NCI-H524 treated with DMSO at 0.1 percent for 48 hours (cell line): ENCODE measurements at places on chromosomes 6 and 20.

DNA sequence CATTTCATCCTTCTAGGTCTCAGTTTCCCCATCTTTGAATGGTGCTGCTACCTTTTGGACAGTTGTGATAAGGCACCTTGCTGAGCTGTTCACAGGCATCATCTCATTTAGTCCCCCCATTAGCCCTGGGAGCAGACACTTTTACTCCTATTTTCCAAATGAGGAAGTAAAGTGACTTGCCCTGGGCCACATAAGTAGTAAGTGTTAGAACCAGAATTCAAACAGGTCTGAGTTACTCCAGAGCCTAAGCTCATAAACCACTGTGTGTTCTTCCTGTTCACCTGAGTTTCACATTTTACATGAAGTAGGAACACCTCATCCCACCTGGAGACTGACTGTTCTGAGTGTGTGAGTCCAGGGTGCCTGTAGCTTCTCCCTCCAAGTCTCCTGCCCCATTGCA, 43.5 kb upstream of the EPB41L1 start:
- DNase-seq, result no peak

GRCh38 chr6:158158123-158158522, 9.9 kb downstream of the SERAC1 start:
- DNase-seq, result no peak

GRCh38 chr6:53608396-53608795, 57.2 kb downstream of the KLHL31 start:
- DNase-seq, result no peak

DNA sequence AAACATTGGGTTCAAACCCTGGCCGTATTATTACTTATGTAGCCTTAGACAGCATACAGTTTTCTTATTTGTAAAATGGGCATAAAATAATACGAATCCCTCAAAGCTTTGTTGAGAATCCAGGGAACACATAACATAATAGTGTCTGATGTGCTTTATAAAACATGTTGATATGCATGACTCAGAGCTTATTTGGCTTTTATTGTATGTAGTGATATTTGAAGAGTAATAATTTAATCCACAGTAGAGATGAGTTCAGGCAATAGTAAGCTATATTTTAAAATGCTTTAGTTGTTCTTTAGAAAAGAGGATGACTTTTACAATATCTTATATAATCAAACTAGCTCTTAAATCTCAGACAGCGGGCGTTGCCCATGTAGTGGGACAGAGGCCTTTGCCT, 176.4 kb downstream of the SIM1 start:
- DNase-seq, result no peak

GRCh38 chr20:32553618-32554017, 31.5 kb downstream of the NOL4L start:
- no peak for DNase-seq

DNA sequence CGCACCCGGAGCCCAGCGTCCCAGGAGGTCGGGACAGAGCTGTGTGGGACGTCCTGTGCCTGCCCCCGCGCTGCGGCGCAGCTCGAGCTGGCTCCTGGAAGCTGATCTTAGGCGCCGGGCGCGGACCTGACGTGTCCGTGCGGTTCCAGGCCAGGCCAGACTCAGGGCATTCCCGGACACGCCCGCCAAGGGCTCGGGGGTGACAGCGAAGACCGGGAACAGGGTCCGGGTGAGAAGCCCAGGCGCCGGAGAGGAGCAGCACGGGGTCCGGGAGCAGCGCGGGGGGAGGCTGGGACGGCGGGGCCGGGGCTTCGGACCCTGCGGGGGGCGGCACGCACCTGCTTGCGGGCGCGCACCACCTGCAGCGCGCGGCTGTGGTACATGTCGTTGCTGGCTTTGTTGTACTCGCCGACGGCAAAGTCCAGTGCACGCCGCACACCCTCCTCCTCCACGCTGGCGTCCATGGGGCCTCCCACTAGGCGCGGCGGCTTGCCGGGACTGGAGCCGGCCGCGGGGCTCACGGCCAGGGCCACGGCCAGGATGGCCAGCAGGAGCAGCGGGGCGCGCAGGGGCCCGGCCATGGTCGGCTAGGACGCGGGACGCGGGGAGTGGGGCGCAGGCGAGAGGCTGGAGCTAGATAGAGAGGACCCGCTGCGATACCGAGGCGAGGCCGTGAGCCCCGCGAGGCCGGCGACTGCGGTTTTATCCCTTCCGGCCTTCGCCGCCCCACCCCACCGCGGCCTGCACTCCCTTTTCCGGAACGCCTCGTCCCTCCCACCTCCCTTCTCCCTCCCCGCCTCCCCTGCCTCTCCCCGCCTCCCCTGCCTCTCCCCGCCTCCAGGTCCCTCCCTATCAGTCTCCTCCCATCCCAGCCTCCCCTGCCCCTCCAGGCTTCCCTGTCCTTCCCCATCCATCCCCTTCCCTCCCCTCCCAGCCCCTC, at the start of gene CST3:
TSS of gene CST3 (minus strand) at position 674 of the 940 bp plus-strand sequence. CDS start at position 581, 93 bp downstream.
- peak; percentile 25 for DNase-seq

DNA sequence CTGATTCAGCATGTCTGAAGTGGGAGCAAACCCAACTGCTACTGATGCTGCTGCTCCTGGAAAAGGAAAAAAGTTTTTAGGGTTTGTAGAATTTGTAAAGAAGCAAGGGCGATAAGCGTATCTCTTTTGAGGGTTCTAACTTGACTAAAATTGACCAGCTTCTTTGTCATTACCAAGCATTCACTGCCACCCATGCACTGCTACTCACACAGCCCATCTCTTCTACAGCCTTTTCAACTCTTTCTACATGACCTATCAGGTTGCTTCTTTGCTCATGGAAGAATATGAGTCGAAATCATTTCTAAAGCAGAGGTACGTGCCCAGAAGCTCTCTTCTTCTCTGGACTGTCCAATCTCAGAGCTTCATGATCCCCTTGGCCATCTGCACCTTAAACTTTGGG, 570.9 kb downstream of the EPHA7 start:
- no peak for DNase-seq

DNA sequence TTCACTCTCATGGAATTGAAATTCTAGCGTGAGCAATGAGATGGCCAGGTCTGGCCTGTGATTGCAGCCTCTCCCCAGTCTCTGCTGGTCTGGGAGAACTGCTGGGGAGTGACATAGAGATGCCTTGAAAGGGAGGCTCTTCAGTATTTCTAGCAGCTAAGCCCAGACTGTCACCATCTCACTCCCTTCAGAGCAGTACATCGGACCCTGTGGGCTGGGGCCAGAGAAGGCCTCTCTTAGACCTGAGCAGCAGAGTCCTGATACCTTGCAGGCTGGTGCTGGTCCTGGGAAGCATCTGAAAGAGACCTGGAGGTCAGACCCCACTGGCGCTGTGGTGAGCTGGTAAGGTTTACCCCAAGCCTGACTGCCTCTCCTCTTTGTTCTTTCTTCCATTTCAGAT, 87.4 kb downstream of the TCP11 start:
- DNase-seq, result no peak

DNA sequence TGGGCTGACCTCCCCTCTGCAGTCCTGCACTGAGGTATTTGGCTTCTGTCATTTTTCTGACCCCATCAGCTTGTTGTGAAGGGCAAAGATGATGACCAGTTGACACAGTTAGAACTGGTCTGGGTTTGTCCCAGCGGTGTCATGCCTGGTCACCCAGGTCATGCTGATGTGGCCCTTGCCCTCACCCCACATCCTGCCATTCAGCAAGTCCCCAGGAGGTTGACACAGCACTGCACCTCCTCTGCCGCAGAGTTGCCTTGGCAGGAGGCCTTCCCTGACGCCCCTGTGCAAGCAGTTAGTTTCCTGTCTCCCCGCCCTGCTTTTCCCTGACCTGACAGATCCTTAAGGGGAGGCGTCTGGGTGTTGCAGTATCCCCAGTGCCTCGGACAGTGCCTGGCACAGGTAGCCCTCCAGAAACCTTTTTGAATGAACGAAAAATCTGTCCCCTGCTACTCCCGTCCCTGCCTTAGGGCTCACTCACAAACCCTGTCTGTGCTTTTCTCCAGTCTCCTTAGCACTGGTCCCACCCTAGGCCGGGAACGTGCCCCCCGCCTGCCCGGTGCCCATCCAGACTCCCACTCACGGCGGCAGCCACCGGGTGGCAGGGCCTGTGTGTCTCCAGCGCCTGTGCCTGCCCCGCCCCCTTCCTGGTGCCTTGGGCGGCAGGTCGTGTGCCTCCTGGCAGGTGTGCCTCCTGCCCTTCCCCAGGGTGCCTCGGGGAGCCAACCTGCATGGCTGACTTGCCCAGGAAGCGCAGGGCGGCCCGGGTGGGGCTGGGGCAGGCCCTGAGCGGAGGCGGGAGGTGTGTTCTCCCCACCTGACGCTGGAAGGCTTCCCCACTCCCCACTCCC, 146.3 kb upstream of the RNF24 start:
- DNase-seq, result no peak

- no peak for DNase-seq
Measured at GRCh38 chr6:156058356-156058755, 602.7 kb upstream of the NOX3 start.

DNA sequence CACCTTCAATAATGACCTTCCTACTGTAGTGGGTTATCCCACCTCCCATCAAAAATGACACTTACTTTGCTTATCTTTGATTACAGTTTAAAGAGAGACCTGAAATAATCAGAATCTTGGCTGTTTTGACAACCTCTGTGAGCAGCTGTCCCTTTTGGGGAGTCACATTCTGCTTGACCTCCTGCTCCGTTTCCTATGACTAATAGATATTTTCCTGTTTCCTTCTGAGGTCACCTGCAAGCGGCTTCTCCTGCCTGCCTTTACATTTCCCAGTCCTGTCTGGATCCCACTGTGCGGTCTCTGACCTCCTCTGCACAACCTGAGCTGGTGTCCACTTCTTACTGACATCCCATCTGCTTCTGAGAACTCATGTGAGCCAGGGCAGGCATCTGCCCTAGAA, 54.2 kb downstream of the TRAM2 start:
- DNase-seq, result no peak

GRCh38 chr6:47456536-47456975, 21.0 kb upstream of the CD2AP start:
- no peak for DNase-seq

DNA sequence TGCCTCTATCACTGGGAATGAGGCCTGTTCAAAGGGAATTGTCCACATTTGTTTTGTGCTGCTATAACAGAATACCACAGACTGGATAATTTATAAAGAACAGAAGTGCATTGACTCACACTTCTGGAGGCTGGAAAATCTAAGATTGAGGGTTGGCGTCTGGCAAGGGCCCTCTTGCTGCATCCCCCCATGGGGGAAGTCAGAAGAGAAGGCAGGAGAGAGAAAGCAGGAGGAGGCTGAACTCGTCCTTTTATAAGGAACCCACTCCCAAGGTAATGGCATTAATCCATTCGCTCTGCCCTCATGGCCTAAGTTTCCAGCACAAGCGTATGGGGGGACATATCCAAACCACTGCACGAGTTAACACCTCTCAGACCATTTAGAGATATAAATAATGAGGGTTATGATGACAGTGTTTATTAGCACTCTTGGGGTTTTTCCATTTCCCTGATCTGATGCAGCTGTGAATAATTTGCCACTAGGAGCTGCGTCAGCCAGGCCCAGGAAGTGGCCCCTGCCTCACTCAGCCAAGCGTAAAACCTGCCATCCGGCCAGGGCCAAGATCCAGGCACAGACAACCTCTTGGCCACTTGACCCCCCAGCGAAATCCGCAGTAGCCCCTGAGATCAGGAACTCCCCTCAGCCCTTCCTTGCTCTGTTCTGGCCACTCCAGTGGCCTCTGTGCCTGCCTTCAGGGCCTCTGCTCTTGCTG, 14.2 kb upstream of the SLCO4A1 start:
- no peak for DNase-seq

DNA sequence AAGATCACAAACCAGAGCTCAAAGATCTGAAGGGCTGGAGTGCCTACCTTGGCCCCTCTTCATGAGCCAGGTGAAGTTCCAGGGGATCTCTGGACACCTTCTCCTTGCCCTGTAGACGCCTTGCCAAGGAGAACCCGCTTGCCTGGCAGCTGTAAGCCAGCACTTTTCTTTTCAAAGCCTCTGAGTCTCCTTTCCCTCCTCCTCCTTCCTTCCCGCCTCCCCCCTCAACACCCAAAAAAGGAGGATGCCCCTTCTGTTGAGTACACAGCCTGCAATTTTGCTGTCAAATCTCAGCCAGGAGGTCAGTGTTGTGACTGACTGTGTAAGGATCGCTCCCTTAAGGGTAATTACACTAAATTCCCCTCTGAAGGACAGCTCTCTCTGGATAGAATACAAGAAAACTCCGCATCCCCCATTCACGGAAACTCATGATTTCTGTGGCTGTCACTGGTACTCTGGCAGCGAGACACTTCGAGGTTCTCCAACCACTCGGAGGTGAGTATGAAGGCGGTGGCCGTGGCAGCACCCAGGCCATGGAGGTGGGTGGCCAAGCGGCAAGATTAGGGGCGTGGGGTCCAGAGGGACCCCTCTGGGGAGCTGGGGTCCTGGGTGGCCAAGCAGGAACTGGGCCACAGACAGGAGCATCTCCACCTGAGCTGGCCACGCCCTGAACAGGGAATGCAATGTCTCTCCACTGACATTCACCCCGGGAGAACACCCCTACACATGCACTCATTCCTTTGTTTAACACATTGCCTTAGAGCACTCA, 23.2 kb upstream of the FOXP4 start:
- no peak for DNase-seq

DNA sequence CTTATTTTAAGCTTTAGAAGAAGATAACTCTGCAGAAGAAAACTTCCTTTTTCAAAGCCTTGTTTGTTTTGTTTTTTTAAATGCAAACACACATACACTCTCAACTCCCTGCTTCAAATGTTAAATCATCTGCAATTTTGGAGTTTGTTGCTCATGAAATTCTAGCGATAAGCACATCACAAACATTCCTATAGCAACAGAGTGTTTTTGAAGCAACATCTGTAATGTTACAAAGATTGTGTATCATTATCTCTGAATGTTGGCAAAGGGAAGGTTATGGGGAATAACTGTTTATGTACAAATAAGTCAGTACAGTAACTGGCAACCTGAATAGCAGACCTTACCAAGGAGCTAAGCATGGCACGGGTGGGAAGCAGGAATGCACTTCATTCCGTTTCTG, 84.8 kb upstream of the MRPS10 start:
- no peak for DNase-seq

DNA sequence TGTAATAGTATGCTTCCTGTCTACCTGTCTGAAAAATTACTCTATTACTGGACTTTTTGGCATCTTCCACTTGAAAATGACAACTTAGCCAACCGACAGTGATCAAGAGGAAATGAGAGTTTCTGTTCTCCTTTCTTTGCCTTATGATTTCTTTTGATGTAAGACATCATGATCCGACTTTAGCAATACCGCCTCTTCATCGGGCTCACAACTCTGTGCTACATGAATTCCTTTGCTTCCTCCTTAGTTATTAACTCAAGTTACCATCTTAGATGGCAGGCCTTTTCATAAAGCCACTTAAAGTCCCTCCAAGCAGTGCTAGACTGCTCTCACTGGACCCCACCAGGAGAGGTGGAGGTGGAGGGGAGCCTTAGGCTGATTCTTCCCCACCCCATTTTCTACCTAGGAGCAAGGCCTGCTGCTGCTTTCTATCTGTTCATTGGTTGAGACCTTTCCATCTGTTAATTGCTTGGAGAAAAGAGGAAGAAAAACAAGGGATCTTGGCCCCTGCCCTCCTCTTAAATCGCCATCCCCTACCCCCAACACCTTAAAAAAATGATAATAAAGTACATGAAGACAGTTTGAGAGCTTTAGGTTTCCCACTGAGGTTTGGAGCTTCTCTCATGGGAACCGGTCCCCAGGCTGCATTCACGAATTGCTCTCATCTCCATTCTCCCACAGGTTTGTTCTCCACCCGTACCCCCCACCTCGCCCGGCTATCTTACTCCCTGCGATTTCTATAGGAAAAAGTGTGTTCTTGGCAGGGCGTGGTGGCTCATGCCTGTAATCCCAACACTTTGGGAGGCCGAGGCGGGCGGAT, 21.6 kb upstream of the MCM3 start:
- no peak for DNase-seq
